ENCODE measurements at places on chromosomes 4 and X.

DNA sequence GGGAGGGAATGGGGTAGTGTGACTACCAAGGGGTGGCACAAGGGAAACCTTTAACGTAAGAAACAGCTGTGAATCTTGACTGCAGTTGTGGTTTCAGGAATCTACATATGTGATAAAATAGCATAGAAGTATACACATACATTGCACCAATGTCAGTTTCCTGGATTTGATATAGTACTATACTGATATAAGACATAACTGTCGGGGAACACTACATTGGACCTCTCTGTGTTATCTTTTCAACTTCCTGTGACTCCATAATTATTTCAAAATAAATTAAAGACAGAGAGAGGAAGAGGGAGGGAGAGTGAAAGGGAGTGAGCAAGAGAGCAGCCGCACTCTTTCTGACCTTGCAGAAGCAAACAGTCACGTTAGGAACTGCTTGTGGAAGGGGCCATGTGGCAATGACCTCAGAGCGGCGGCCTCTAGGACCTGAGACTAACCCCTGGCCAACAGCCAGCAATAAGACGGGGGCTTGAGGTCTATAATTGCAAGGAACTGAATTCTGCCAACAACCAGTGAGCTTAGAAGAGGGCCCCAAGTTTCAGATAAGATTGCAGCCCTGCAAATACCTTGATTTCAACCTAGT is 47.4 kb downstream of the NALF2 start:
- H3K4me3 ChIP-seq: no peak overlapping the region
- no peak for DNase-seq
- no peaks in the 10 kb centered on the region for H3K36me3 ChIP-seq
- H3K4me1 ChIP-seq: no peaks in the 10 kb centered on the region
- H3K27ac ChIP-seq: no peak overlapping the region

- no peak for DNase-seq
- H3K36me3 ChIP-seq: no peaks in the 10 kb centered on the region
- H3K4me3 ChIP-seq: no peak overlapping the region
- H3K27me3 ChIP-seq: no peaks in the 10 kb centered on the region
- H3K27ac ChIP-seq: no peak overlapping the region
These were observed 658.5 kb downstream of the DACH2 start for GRCh38 chrX:86806786-86807185.

GRCh38 chr4:61500883-61501282 is 300.8 kb downstream of the ADGRL3 start:
- H3K36me3 ChIP-seq: no peaks in the 10 kb centered on the region
- H3K27me3 ChIP-seq: no peaks in the 10 kb centered on the region
- no peaks in the 10 kb centered on the region for H3K4me1 ChIP-seq
- H3K27ac ChIP-seq: no peak overlapping the region
- no peak overlapping the region for H3K4me3 ChIP-seq
- no peak for DNase-seq

- no peak for DNase-seq
- no peaks in the 10 kb centered on the region for H3K4me1 ChIP-seq
- no peak overlapping the region for H3K4me3 ChIP-seq
- no peak overlapping the region for H3K27ac ChIP-seq
These were observed 300.2 kb downstream of the USP46 start for GRCh38 chr4:52358883-52359321.

GRCh38 chrX:16585486-16586376 is 64.2 kb upstream of the S100G start:
- peaks cover 7% of the 10 kb centered on the region for H3K4me1 ChIP-seq
- no peaks in the 10 kb centered on the region for H3K27me3 ChIP-seq
- no peak overlapping the region for H3K4me3 ChIP-seq
